ENCODE measurements at places on chromosomes 16 and 17.

GRCh38 chr17:44518032-44518431 lies 14.8 kb upstream of the GPATCH8 start:
- DNase-seq = no peak

GRCh38 chr17:44543905-44544523 lies 13.3 kb upstream of the FZD2 start:
- DNase-seq = no peak

DNA sequence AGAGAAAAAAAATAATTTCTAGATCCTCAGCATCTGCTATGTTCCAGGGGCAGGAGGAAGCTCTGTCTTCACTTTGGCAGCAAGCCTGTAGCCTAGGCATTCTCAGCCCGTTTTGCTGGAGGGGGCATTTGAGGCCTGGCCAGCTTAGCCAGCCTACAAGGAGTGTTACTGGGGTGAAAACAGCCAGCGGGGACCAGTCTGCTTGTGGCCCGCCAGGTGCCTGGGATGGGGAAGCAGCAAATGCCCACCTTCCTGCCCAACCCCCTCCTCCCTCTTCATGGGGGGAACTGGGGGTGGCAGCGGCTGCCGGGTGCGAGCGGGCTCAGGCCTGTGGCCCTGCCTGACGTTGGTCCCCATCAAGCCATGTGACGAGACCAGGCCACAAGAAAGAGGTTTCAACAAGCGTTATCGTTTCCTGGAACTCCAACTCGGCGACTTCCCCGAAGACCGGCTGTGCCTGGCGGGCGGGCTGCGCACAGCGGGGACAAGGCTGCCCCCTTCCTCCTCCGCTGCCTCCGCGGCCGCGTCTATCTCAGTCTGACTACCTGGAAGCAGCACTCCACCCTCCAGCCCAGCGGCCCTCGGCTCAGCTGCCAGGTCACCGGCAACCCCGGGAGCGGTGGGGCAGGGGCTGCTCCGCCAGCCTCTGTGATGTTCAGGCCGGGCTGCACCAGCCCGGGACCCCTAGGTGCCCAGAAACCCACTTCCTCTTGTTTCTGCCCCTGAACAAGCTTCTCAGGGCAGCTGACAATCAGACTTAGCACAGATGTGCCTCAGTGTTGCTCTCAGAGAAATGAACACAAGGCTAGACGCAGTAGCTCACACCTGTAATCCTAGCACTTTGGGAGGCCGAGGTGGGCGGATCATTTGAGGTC lies 22.9 kb downstream of the SOCS1 start:
- no peak for DNase-seq

- DNase-seq = no peak
Observed at GRCh38 chr17:62110923-62111484, 45.9 kb upstream of the MED13 start.

DNA sequence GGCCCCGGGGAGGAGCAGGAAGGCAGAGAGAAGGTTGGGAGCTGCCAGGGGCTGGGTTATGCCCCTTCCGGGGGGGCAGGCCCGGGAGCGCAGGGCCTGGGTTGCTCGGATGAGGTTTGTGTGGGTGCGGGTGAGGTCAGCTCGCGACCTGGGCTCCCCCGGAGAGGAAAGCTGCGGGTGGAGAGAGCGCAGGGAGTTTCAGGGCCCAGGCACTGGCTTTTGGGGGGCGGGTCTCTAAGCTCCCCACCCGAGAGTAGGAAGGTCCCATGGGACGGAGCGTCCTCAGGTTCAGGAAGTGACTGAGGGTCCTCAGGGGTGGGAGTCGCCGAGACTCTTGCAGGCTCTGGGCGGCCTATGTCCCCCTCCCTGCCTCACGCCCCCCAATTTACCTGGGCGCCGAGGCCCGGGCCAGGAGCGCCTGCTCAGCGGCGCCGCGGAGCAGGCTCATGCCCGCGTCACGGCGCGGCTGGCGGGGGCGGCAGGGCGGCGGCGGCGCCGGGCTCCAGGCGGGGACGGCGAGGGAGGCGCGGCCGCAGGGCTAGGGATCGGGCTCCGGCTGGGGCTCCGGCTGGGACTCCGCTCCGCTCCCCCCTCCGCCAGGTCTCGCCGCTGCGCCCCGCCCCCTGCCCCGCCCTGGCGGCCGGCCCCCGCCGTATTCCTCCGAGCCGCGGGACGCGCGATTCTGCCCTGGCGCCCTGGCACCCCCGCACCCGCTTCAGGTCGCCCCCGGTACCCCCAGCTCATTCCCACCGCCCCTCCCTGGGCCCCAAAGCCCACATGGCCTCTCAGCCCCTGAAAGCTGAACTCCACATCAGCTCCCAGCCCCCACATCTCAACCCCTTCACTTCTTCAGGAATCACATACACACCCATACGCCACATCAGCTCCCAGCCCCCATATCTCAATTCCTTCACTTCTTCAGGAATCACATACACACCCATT lies at the start of gene DOK4:
Gene DOK4 (minus strand): TSS at position 578 of the 942 bp plus-strand sequence. CDS start 6,986 bp downstream, outside the sequence.
- peak; percentile 29 for DNase-seq

GRCh38 chr17:74917430-74917829 lies 5.6 kb downstream of the USH1G start:
- DNase-seq = no peak

DNA sequence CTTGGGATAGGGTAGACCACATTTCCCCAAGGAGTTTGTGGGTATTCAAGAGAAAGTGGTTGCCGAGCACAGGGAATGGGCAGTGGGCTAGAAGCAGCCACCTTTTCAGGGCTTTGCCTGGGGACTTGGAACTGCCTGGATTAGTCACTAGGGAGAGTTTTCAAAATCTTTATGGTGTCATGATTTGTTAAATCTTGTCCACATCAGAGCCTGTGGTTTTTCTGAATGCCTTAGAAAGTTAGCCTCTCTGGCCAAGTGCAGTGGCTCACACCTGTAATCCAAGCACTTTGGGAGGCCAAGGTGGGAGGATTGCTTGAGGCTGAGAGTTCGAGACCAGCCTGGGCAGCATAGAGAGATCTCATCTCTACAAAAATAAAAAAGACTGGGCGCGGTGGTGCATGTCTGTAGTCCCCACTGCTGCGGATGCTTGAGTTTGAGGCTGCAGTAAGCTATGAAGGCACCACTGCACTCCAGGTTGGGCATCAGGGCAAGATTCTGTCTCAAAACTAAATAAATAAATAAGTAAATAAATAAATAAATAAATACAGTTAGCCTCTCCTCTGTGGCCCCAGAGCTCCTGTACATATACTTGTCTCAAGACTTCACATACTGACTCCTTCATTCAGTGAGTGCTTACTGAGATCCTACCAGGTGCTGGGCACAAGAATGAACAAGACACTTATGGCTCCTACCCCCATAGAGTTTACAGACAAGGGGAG lies 76.3 kb upstream of the HNF1B start:
- DNase-seq = no peak
